ENCODE measurements at places on chromosomes 1 and 21. TPM values are rescaled to one million over a fixed set of nuclear protein-coding genes. Genes with fewer than 3 reads are reported as not detected.

The HTR1D gene
- 0.11 TPM for total RNA-seq

The OR14K1 gene
- not detected for total RNA-seq

The ELK4 gene
- total RNA-seq: 41.9 TPM

The TMEM269 gene
- not detected for total RNA-seq

The FCRL2 gene
- total RNA-seq: 0.26 TPM

The SH2D1B gene
- total RNA-seq: 0.37 TPM

The NOC2L gene
- total RNA-seq: 27.1 TPM

The PAX7 gene
- 0.95 TPM for total RNA-seq

The TMPRSS15 gene
- total RNA-seq: not detected

The SPSB1 gene
- total RNA-seq: 12.4 TPM

The UBL4B gene
- not detected for total RNA-seq

The GSTM1 gene
- total RNA-seq: not detected

The S100A14 gene
- total RNA-seq: 8.1 TPM

The KCNT2 gene
- 31.2 TPM for total RNA-seq

The SLC2A5 gene
- total RNA-seq: 1.3 TPM

The CCDC18 gene
- total RNA-seq: 16.7 TPM

The KPRP gene
- not detected for total RNA-seq

The NCMAP gene
- 0.16 TPM for total RNA-seq

Measured in urinary bladder (tissue), 4 donors.